Astrocyte of the hippocampus (primary cell): ENCODE measurements at places on chromosomes 13 and 19.

- DNase-seq = peak; percentile 95
These were observed 1.8 kb upstream of the SPRY2 start for GRCh38 chr13:80342471-80343371.

DNA sequence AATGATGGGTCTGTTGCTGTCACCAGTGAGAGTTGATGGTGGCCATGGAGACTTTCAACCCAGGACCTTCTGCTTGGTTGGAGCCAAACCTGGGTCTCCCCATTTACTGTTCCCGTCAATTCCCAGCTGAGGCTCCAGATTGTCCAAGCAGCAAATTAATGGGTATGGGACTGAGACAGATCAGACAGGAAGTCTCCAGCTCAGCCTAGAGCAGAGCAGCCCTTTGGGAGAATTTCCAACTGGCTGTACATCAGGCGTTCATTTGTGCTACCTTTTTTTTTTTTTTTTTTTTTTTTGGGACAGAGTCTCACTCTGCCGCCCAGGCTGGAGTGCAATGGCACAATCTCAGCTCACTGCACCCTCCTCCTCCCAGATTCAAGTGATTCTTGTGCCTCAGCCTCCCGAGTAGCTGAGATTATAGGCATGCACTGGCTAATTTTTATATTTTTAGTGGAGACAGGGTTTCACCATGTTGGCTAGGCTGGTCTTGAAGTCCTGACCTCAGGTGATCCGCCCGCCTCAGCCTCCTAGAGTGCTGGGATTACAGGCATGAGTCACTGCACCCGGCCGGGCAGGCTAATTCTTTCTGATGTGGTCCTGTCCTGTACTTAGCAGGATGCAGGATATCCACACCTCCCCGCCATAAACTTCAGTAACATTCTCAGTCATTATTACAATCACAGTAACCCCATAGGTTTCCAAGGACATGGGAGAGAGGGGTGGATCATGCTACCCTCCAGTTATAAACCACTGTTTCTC is 9.3 kb downstream of the MAP3K10 start:
- peak; percentile 37 for DNase-seq

DNA sequence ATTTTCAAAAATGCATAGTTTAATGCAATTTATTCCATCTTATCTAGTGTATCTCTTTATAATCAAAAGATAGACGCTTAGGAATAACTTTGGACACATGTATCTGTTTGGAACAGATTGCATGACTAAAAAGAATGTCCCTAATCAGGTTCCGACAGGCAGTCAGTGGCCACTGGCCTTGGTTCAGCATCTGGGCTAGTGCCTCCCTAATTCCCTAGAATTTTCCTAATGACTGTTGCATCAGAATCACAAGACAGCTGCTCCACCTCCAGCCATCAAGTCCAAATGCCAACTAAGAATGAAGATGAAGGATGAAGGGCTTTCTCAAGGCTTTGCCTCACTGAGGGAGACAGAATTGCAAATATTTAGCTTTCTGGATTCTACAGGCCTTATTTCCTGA is 173.8 kb downstream of the EFNB2 start:
- no peak for DNase-seq

DNA sequence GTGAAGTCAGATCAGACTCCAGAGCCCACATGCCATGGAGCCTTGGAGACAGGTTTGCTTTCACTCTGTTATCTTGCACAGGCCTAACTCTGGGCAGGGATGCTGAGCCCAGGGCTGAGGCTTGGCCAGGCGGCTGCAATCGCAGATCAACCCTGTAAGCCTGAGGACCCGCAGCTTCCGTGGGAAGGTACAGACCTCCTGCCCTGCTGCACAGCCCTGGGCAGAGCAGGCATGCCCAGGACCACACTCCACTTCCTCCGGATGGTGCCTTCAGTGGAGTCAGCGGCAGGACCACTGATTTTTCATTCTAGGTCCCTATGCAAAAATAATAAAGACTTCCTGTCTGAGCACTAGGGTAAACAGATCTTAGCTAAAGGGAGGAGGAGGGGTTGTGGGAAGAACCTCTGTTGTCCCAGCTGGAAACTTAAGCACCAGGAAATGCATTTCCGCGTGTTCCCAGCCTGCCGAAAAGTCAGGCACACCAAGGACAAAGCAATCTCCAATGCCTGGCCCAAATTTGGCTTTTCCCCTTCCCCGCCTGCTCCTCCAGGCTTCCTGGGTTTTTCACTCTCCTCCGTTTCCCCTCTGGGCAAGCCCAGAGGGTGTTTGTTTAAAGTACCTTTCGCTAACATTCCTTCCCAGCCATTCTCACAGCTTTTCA is 87.3 kb downstream of the KCTD15 start:
- no peak for DNase-seq

- no peak for DNase-seq
These were observed 10.3 kb downstream of the FKBP8 start for GRCh38 chr19:18533058-18533457.

DNA sequence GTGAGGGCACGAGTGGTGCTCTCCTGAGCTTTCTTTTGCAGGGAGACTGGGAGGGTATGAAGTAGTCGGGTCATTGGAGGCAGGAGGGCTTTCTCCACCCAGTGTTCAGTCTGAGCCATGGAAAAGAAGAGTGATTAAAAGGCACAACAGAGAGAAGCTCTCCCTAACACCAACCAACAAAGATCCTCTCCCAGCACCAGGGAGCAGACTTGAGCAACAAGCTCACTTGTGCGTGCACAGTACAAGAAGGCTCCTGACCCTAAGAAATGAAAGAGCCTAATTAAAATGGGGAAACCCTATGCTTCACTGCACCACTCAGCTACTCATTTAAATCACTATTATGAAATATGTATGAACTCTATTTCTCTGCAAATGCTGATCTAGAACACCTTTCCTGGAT is 276.3 kb upstream of the SOX21 start:
- DNase-seq = no peak

DNA sequence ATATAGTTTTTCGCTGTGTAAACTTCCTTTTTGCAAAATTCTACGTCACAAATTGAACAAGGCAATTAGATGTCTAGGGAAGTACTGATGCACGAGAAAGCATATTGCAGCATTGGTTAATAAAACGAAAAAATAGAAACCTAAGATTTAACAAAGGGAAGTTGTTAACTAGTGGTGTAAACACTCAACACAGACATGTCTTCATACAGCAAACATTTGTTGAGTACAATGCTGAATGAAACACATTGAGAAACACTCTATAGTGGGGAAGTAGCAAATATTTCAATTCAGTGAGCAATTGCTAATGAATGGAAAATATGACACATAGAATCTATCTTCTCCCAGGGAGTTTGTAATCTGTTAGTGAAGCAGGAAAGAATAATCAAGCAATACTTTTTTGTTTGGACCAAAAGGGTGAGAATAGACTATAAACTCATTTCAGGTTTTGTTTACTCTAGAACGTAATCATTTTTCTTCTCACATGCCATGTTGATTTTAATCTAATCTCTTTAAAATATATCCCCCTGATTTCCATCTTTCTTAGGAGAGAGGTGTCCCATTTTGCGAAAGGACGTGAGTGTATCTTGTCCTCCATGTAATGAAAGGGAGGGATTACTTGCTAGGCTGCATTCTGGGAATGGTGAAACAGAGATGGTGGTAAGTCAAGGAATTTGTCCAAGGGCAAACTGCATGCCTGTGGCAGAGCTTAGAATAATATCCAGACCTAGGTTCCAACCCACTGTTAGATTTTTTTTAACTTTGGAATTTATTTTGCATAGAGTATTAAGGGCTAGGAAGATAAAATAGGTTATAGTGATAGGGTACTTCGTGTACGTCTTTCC is 1.7 kb upstream of the ANKRD10 start:
- peak; percentile 92 for DNase-seq

DNA sequence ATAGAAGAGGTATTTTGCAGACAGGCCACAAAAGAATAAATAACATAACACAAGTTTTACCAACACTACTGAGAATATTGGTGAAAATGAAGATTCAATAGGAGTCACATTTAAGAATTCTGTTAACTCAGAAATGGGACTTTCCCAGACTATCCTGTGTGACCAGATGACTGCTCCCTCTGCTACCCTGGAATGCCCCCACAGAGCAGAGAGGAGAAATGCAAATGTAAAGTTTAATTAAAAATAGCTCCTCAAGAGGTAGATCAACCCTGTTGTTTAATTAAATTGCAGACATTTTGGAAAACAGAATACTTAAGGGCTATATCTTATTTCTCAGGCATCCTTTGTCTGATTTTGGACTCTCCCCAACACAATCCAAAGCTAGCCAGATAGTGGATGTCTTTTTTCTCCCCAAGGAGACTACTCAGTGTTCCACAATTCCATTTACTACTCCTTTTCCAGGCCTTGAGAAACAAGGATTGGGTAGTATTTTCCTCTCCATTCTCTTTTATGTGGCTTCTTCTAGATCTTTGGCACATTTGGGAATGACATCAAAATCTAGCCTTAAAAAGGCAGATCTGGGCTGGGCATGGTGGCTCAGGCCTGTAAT is 104.7 kb upstream of the TSC22D1 start:
- DNase-seq = no peak

GRCh38 chr13:51311231-51311630 is 28.3 kb upstream of the SERPINE3 start:
- DNase-seq = no peak

DNA sequence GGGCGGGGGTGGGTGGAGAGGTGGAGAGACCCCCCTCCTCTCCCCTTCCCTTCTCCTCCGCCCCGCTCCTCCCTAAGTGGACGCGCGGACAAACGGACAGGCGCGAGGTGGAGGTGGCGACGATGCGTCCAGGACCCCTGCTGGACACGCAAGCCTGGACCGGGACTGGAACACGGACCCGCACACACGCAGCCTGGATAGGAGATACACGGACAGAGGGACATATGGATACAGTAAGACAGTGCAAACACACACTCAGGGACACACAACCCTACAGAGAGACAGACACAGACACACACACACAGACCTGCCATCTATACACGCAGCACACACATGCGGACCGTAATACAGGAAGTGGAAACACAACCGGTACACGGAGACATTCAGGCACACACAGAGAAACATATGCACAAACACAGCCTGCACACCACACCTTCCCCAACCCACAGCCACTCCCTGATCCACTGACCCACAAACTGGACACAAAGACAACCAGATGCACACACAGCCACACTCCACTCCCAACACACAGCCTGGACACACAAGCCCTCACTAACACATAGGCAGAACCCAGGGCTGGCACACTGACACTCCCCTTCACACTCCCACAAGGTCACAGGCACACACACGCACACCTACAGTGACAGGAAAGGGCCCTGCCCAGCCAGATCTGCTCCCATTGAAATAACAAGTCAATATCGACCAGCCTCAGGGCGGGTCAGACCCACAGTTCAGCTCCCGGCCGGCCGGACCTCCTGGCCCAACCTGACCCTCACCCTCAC is 696 bp upstream of the ERFL start:
- DNase-seq = no peak

- DNase-seq = peak; percentile 13
These were observed 23.5 kb upstream of the LAIR1 start for GRCh38 chr19:54387991-54388801.

DNA sequence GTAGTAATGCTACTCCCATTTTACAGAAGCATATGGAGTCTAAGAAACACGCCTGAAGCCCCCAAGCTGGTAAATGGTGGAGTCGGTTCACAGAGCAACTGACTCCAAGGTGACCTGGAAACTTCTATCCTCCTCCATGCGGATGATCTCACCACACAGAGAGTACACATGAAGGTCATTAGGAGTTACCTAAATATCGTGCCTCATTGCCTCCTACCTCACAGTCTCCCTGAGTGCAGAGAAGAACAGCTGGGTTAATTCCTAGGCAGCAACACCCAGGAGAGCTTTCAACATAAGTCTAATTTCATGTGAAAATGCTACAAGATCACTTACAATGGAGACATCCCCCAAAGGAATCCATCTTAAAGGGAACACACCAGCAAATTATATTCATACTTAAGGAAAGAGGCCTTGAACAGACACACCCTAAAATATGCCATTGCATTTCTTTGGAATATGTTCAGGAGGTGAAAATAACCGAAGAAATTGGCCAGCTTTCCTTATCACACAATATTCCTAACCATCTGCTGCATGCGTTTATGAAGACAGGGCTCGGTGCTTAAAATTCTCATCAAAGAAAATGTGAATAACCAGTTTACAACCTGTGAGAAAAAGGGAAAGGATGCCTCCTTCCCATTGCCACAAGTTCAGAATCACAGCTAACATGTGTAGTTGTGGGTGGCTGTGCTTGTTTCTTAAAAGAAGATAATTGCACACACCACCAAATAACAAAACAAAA is 203.6 kb upstream of the NBEA start:
- DNase-seq = no peak

DNA sequence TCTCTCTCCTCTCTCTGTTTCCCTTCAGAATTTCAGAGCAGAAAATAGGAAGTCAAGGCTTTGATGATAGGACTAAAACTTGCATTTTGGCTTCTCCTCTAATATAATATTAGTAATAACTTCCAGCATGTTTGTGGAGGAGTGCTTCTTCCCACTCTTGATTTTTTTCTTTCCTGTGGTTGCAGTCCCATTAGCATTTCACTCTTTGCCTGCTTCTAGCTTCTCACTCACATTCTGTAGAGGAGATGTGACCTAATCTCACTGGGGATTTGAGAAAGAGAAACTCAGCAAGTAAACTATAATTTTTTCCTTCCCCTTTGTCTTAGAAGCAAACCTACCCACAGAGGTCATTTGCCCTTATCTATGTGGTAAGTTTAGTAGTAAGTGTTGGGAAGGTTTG is 169.4 kb upstream of the HTR2A start:
- DNase-seq = peak; percentile 23

DNA sequence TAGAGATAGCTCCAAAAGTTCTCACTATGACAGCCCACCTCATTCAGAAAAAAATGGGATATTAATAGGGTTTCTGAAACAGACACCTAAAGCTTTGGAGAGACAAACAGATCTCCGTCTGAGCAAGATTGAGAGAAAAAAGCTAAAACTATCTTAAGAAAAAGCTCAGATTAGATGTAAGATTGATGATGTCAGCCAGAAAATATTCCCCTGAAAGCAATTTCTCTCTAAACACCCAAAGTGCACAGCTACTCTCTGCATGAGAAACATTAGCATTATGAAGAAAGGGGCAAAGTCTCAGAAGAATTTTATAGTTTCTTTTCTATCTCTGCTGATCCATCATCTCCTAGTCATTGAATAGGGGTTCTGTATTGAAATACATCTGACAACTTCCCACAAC is 148.9 kb downstream of the ZNF737 start:
- no peak for DNase-seq

- DNase-seq = peak; percentile 81
These were observed 49.2 kb upstream of the ATP12A start for GRCh38 chr13:24630851-24631620.

DNA sequence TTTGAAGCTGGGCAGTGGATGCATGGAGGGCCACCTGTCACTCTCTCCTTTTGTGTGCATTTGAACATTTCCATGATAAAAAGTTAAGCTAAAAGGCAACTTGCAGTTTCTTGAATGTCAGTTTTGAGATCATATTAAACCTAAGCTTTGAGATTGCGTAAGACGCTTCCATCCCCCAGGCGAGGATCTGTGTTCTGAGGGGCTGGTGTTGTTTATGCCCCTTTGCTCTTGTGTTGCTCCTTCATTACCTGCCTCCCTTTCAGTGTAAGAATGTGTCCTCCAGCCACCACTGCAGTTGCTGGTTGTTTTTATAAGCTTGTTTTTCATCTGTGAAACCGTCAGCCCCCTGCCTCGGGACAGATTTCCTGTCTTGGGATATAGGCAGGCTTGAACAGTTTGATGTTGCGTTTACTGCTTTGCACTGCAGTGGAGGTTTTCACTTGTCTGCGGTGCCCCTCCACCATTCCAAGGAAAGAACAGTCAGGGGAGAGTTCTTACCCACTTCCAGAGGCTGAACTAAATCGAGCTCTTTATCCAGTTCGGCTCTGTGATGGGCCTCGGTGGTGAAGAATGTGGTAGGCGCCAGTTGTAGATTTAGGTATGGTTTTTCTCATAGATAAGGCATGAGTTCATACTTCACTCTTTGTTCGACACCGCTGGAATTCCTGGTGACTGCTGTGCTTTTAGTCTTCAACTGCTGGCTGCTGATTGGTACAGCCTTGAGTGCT is 96.8 kb downstream of the ARHGEF7 start:
- DNase-seq = peak; percentile 91
